ENCODE measurements at places on chromosomes 2 and 18.

GRCh38 chr2:20065885-20066602 lies 14.6 kb upstream of the LAPTM4A start:
- DNase-seq = no peak

DNA sequence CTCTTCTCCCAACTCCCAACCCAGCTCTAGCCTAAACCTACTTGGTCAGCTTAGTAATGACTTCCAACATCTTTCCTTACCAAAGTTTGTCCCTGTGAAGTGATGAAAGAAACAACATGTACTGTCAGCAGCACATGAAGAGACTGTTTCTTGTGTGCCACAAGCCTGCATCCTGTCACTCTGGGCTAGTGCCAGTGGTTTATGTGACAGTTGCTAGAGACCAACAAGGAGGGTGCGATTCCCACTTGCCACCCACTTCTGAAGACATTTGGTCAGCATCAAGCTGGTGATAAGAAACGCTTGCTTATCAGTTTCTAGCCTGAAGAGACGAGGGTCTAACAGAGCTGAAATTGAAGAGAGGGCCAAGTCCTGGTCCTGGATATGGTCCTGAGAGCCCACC lies 132.6 kb downstream of the COL4A4 start:
- no peak for DNase-seq

- DNase-seq = peak; percentile 8
Measured at GRCh38 chr2:126884861-126885750, 13.6 kb upstream of the TEX51 start.

DNA sequence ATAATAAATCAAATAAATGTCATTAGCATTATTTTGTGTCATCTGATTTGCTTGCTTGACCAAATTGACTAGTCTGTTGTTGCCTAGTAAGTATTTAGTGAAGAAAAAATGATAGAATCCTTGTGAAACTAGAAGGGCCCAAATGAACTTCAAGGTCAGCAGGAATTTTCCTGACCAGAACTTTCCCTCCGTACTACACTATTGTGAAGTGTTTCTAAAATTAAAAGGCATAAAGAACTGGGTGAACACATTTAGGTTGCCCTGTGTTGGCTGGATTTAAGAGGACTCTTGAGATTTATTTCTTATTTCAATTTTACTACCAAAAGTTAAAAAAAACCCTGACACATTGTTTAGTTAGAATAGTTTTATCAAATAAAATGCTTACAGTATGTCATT lies 142.6 kb downstream of the CCDC85A start:
- DNase-seq = no peak

GRCh38 chr2:176075481-176075880 lies 8.3 kb downstream of the EVX2 start:
- peak; percentile 53 for DNase-seq

- DNase-seq = no peak
Measured at GRCh38 chr2:173087214-173087581, 11.6 kb downstream of the MAP3K20 start.

DNA sequence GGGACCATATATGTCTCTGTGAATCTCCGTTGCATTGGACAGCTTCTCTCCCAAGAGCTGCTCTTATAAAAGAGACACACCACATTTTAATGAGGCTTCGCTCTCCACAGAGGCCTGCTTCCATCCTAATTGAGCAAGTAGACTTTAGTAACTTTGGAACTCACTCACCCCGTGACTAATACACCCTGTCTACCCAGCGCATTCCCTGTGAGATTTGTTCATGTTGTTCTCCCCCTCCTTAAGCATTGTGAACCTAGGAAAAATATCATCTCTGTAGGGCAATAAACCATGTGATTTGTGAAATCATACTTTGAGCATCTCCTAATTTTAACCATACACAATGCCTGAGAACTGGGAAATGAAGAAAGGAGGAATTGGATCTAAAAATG lies 56.9 kb downstream of the MCFD2 start:
- DNase-seq = no peak

- DNase-seq = no peak
Measured at GRCh38 chr2:165843351-165843750, 49.3 kb upstream of the GALNT3 start.

DNA sequence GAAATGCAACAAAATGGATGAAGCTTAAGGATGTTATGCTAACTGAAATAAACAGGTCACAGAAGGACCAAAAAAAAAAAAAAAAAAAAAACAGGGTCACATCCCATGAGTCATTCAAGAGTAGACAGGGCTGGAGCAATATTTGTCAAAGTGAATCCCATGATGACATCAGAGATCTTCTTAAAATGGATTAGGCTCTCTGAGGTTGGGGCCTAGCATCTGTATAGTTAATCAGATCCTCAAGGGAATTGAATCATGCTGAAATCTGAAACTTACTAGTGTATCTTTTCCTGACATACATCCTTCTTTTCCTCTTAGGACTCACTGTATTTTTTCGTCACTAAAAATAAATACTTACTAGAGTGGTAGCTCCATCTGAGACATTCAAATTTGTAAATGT lies 380.6 kb upstream of the NXPH2 start:
- DNase-seq = no peak
